HCEC 1CT (cell line): ENCODE measurements at places on chromosomes 13 and 19.

DNA sequence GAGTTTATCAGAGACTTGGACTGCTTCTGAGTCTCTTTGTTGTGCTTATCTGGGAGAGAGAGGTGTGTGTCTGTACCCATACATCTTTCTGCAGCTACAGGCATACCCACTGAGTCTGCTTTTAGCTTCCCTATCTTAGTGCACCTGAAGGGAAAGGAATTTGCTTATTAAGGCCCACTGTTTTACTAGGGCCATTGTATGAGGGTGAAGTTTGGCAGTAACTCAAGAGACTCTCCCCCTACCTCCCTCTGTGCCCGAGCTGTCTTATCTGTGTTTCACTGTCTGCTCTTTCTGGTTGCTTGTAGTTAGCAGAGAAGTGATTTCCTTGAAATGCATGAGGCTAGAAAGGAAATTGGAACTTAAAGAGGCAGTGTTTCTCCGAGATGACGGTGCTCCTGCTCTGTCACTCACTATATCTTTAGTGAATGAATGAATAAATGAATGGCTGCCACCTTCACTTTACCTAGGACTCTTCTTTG lies 678 bp upstream of the CD33 start:
- no peak for DNase-seq

DNA sequence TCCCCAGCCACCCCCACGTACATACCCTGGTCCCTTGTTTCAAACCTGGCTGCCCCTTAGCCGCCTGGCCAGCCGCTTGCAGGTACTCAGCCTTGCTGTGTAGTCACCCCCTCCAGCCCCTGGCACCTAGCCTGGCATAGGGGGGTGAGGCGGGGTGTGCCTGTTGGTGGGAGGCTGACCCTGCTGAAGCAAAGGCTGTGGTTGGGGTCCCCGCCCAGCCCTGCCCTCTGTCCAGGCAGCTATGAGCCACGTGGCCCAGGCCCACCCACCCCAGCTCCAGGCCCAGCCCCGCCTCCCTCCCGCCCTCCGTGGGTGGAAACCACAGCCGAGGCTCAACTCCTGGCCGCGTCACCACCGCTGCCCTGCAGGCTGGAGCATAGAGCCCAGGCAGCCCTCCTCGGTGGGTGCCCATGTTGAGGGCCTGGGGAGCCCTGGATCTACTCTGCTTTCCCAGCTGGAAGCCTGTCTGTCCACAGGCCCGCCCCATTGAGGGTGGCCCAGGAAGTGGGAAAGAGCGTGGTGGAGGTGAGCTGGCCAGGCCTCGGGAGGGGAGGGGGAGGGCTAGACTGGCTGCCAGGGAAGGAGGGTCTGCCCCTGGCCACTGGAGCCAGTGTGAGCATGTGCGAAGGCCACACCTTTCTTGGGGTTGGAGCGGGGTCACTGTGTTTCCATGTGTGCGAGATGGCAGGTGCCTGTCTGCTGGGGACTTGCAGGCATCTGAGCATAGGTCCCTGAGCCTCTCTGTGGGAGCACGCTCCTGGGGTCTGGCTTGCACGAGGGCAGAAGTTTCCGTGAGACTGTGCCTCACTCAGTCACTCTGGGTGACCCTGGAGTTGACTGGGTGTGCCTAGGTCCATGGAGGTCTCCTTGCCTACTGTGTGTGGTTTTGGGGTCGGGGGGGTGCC lies 31.0 kb downstream of the PAK4 start:
- DNase-seq, result no peak

- no peak for DNase-seq
These were observed 38.0 kb downstream of the POSTN start for GRCh38 chr13:37560526-37560925.

- peak; percentile 54 for DNase-seq
These were observed 34.9 kb downstream of the STARD13 start for GRCh38 chr13:33250609-33251008.

DNA sequence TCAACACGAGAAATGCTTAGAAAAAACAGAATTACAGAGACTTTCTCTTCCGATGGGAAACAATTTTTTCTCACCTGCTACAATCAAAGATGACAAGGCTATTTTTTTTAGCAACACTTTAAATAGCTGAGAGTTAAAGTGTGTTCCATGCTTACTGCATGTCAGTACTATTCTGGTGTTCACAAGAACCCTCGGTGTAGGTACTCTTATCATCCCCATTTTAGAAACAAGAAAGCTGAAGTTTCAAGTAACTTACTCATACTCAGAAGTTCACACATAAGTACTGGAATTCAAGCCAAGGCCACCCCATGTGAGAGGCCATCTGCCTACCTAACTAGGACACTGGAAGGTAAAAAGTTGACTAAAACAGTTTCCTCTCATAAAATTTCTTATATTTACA lies 9.0 kb upstream of the TNFRSF19 start:
- DNase-seq, result no peak

DNA sequence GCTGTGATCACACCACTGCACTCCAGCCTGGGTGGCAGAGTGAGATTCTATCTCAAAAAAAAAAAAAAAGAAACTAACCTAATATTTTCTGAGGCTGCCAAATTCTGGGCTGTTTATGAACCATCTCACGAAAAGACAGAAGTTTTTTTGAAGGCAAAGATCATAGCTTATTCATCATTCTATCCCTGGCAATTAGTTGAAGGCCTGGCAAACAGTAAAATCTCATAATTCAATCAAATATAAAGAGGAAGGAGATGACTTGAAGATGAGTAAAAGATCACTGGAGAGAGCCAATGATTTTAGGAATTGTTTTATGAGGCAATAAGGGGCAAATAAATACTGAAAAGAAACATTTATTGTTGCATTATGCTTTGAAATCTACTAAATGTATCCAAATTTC lies 216.5 kb downstream of the DCLK1 start:
- DNase-seq, result no peak

DNA sequence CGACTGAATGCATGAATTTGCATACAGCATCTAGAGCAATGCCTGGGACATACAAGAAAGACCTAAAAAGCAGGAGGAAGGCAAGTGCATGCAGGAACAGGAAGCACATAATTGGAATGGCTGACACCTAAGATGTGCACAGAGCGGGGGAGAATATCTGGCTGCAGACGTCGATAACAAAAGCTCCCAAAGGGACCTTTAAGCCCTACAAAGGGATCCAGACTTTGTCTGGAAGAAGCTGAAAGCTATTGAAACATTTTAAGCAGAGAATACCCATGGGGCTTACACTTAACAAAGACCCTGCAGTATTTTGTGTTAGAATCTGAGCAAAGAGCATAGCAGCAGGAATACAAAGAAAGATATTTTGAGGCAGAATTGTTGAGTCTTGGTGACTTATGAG lies 107.4 kb upstream of the CLDN10 start:
- no peak for DNase-seq

GRCh38 chr13:27631156-27631555 lies 9.5 kb downstream of the POLR1D start:
- no peak for DNase-seq

- DNase-seq, result no peak
These were observed 15.0 kb downstream of the NFIX start for GRCh38 chr19:13010038-13010991.

- no peak for DNase-seq
These were observed 2521.1 kb downstream of the PCDH9 start for GRCh38 chr13:64709079-64709478.

DNA sequence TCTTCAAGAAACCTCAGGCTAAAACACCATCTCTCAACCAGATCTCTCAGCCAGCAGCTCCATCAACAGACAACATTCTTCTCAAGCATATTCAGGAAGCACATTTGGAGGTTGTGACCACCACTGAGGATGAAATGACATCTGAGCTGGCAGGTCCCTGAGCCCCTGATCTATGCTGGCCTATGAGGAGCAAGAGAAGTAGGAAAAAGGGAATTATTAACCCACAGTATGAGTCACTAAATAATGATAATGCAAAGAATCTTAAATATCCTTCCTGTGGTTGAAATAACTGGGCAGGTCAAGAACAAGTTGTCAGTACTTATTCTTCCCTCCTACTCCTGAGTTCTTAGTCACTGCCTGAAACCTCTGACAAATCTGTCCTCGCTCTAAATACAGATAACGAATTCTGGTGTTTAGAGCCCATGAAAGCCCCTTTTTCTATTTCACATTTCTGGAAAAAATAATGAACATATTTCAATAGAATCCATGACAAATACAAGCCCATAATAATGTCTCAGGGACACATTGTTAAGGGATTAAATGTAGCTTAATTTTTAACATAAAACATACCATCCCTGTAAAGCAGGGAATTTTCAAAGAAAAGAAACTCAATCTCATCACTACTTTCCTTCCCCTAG lies 225.8 kb upstream of the IRS2 start:
- peak; percentile 96 for DNase-seq

- no peak for DNase-seq
These were observed 458.1 kb upstream of the ARGLU1 start for GRCh38 chr13:107025991-107026390.
